ENCODE measurements at places on chromosomes 16 and 17.

GRCh38 chr17:14738652-14738988 is 437.7 kb downstream of the HS3ST3B1 start:
- DNase-seq, result peak; percentile 34

DNA sequence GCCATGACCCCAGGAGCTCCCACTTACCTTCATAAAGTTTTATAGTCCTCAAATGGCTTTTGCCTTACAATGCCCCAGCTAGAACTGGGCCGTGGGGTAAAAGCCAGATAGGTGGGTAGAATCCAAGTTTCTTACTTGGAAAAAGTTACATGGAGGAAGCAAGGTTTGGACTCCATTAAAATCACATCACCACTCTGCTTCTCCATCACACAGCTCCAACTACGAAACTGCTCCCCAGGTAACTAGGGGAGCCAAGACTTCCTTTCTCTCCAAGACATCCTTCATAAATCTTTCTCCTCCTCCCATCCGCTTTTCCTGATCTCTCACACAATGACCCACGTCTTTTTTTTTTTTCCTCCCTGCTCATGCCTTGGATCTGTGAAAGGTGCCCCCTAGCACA is 130.8 kb upstream of the RCVRN start:
- DNase-seq, result no peak

DNA sequence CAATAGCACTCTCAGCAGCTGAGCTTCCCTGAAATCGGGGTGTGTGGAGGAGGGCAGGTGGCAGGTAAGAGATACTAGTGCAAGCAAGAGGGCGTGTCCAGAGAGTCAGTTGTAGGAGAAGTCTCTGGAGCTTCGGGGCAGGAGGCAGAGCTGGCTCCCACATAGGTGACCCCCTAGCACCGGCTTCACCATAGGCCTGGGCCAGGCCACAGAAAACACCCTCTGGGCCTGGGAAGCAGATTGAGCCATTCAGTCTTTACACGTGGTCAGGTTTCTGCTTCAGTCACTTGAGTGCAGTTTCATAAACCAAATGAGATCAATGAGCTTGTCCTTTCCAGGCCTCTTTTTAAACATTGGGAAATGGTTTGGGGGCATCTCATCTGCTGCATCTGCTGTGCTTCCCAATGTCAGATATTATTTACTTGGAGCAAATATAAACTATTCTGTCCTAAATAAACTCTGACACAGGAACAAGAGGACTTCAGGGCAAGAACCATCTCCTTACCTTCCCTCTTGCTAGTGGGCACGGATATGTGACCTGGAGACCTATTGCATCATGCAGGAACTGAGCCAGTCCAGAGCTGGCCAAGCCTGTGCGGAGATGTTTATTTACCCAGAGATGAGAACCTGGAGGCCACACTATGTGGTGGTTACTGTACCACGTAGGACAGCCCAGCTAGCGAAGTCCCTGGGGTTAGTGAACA is 16.1 kb downstream of the CCR7 start:
- DNase-seq, result peak; percentile 99

- no peak for DNase-seq
These were observed 3.5 kb upstream of the ACSM3 start for GRCh38 chr16:20760346-20760745.

GRCh38 chr17:2004435-2004952 is 20.6 kb downstream of the RTN4RL1 start:
- DNase-seq, result no peak

- DNase-seq, result no peak
These were observed 10.4 kb downstream of the NME3 start for GRCh38 chr16:1760911-1761310.

- DNase-seq, result no peak
These were observed 35.8 kb downstream of the SRCIN1 start for GRCh38 chr17:38569701-38570512.

GRCh38 chr17:59067756-59068155 is 38.9 kb downstream of the TRIM37 start:
- DNase-seq, result no peak

DNA sequence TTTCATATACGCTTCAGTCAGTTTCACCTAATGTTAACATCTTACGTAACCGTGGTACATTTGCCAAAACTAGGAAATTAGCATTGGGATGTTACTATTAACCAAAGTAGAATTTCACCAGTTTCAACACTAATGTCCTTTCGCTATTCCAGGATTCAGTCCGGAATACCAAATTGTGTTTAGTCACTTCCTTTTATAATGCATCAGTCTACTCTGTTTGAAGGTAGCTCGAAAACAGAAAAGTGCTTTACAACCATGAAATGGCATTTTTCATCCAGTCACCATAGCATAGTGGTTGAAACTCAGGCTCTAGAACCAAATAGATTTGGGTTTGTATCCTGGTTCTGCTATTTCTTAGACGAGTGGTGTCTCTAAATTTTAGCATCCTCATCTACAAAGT is 29.4 kb downstream of the AP2B1 start:
- peak; percentile 33 for DNase-seq

GRCh38 chr16:85514598-85515318 is 98.4 kb upstream of the GSE1 start:
- DNase-seq, result peak; percentile 95

DNA sequence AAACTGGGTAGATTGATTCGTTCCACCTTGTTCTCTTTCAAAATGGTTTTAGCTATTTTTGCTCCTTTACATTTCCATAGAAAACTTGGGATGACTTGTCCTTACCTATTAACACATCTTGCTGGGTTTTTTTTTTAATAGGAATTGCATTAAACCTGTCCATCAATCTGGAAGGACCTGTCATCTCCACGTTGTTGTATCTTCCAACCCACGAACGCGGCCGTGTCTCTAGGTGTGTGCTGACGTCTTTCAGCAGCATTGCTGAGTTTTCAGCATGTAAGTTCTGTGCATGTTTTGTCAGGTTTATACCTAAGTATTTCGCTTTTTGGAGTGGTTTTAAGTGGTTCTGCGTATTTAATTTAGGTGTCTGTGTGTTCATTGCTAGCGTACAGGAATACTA is 60.4 kb upstream of the GNG13 start:
- no peak for DNase-seq

DNA sequence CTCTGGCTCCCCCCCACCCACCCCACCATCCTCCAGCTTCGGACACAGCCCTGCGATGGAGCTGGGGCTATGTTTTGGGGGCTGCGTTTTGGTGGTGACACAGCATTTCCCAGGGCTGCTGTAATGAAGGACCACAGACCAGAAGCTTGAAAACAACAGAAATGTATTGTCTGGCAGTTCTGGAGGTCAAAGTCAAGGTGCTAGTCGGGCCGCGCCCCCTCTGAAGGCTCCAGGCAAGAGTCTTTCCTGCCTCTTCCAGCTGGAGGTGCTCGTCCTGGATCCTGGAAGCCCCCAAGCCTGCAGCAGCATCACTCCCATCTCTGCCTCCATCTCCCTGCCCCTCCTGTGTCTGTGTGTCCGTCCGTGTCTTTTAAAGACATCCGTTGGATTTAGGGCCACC is 50.8 kb downstream of the TBC1D16 start:
- DNase-seq, result no peak

DNA sequence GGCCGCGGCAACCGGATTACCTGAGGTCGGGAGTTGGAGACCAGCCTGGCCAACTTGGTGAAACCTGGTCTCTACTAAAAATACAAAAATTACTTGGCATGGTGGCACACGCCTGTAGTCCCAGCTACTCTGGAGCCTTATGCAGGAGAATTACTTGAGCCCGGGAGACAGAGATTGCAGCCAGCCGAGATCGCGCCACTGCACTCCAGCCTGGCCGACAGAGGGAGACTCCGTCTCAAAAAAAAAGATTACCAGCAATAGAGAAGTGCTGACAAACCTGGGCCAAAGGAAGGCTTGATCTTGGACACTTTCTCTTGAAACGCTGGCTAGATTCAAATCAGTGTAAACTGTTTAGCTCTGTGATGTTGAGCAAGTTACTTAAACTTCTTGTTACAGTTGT is 4.3 kb downstream of the MT1H start:
- no peak for DNase-seq

- DNase-seq, result no peak
These were observed 68.8 kb downstream of the LYRM1 start for GRCh38 chr16:20969386-20969785.

DNA sequence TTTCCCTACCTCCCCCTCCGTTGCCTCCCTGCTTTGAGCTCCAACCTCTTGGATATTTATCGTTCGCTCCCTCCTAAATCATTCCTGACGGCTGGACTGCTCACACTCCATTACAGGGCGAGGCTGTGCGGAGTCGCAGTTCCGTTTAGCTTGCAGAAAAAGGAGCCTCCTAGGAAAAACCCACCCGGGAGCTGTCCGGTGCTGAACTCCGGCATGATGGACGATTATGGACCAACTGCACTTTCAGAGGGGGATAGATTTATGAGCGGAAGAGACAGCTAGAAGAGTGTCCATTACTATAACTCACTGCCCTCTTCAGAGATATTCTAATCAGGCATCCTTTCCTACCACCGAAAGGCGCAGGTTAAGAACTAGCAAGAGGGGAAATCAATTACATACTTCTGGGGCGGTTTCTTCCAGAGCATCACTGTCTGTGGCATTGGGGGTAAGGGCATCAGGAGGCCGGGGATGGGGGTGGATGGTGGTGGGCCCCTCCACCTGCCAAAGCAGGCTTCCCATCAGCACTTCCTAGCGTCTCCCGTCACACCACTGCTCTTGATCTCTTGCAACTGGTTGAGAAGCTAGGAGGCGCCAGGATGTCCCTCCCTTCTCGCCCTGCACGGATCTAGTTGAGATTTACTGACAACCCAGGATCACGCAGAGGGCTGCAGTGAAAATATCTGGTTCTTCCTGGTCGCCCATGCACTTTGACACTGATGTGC is 251.2 kb downstream of the ENGASE start:
- peak; percentile 18 for DNase-seq

GRCh38 chr16:31474173-31474714 is 2.3 kb downstream of the TGFB1I1 start:
- DNase-seq, result no peak

- no peak for DNase-seq
These were observed 559.9 kb upstream of the CDH8 start for GRCh38 chr16:62596125-62596524.

DNA sequence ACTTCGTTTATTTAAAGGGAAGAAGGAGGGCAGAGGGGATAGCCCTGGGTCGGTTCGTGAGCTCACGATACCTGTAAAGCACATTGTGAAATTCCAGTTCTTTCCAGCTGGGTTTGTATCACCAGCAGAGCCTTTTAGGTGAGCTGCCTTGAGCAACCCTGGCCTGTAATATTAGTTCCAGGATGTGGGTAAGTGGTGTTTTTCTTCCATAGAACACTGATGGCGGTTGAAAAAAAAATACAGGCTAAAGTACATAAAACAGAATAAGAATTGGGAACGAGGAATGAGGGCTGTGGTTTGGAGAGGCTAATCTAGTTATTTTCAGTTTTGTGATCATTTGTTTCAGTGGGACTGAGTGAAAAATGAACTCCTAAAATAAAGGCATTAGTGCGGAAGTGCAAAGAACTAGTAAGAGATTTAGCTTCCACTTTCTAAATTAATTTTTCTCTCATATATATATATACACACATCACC is 20.6 kb downstream of the HS3ST3B1 start:
- no peak for DNase-seq

DNA sequence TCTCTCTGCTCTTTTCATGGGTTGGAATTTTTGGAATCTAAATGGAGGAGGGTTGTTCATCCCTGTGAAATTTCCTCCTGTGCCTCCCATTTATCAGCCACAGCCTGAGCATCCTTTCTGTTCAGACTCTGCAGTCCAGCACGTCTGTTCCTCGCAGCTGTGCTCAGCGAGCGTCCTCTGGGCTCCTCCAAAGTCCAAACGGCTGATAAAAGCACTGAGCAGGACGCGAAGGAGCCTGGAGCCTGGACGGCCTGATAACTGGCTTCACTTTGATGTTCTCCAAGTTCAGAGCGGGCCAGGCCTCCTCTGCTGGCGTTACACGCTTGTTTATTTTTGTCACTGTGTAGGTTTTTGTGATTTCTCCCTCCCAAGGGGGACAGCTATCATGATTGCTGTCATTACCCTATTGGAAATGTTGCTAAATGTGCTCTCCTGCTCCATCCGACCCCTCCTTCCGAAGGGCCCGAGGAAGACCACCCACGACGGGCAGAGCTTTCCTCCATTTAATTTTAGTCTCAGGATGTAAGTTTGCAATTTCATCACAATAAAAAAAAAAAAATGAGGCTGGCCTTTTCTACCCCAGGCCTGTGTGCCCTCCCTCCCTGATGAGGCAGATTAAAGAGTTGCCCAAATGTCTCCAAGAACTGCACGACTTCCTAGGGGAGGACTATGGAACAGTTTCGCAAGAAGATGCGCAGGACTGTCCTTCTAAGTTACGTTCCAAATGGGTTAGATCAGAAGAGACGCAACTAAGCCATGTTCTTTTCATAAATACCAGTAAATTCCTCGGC is 290.5 kb upstream of the FOXF1 start:
- no peak for DNase-seq

- no peak for DNase-seq
These were observed 1.8 kb downstream of the FAHD1 start for GRCh38 chr16:1828645-1829410.

DNA sequence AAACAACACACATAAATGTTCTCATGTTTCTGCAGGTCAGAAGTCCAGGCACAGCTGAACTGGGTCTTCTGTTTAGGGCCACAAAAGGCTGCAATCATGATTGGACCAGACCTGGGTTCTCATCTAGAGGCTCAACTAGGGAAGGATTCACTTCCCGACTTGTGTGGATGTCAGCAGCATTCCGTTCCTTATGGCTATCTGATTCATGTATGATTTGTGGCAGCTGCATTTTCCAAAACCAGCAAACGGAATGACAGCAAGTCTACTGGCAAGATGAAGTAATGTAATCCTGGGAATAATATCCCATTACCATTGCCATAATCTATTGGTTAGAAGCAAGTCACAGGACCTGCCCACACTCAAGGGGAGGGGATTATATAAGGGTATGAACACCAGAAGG is 22.1 kb downstream of the CEP112 start:
- no peak for DNase-seq

- peak; percentile 20 for DNase-seq
These were observed 63.5 kb downstream of the PCTP start for GRCh38 chr17:55814377-55814776.

- no peak for DNase-seq
These were observed 38.1 kb downstream of the MRPS23 start for GRCh38 chr17:57811638-57812280.

DNA sequence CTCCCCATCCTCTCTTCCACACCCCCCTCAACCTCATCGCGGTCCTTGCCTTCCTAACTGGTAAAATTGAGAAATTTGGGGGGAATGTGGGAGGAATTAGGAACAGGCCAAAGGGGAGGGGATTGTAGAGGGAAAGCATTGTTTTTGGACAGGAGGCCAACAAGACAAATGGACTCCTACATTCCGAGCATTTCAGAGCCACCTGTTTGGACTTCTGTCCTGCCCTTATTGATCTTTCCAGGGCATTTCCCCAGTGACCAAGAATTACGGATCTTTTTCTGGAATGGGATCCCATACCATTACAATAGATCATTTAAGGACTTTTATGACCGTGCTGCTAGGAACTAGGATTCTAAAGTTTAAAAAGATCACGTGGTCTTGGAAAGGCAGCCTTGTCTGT is 221.3 kb upstream of the ASIC2 start:
- no peak for DNase-seq

DNA sequence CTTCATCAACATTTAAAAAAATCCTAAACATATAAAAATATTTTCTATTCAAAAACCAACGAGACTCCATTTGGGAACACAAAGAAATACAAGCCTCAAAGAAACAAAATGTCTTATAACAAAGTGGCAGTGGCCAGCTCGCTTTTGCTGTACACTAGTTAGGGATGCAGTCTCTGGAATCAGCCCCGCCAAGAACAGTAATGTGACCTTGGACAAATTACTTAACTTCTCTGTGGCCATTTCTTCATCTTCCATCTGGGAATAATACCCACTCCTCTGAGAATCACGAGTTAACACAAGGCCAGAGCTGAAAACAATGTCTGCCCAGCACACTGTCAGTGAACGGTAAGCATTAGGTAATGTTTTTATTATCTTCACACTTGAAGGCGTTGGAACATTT is 5.6 kb downstream of the STAT5B start:
- no peak for DNase-seq
